ENCODE measurements at places on chromosomes 4 and X. TPM values are rescaled to one million over a fixed set of nuclear protein-coding genes. Genes with fewer than 3 reads are reported as not detected.

DNA sequence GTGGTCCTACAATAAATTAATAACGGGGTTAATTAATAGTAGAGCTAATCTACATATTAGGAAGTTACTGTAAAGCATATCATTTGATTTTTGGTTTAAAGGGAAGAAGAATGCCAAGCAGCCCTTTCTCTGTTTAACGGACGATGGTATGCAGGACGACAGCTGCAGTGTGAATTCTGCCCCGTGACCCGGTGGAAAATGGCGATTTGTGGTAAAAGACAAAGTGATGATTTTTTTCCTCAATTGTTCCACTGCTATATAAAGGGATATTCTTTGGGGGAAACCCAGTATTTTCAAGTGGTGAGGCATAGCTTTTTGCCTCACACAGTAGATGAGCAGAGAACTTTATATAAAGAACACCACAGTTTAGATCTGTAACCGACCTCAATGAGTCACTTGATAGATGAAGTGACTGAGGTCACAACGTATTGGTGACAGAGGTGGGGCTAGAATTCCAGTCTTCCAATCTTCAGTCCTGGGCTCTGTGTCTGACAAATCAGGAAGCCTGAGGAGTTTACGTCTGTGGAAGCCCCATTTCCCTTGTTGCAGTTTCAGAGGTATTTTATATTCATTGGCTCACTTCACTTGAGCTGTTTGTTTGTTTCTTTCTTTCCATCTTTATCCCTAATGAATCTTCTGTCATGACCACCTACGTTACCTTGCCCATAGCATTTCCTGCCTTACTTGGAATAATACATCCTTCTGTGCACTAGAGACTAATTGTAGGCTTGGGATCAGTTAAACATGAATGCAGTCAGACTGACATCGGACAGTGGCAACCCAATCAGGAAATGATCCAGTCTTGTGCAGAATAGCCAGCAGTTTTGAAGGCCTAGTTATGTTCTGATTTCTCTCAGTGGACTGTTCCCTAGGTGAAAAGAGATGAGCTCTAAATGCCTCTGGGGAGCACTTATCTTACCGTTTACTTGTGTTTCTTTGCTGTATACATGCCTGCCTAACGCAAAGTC lies 30.1 kb downstream of the ZRSR2 start:
- DNase-seq = no peak

- no peak for DNase-seq
Observed at GRCh38 chr4:110625576-110626257, 2.8 kb upstream of the PITX2 start.

EVC gene
- total RNA-seq = 8.7 TPM

GPR143 gene
- not detected for total RNA-seq

HPGDS gene
- 1.1 TPM for total RNA-seq

PDCL2 gene
- total RNA-seq = not detected

DNA sequence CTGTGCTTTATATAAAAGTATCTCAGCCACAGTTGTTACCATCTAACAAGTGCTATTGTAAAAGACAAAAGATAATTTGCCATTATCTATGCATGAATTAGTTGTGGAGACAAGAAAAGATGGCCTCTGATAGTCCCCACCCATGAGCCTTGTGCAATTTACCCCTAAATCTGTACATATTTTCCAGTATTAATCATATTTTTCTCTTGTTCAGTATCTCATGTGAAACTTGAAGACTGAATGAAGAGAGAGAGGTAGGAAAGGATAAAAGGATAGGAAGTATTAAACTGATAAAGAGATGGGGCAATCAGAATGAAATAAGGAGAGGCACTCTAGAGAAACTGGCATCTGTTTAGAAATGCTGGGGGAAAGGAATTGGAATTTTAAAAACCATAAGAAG lies 3.7 kb downstream of the MYOZ2 start:
- DNase-seq = no peak

MAGEC3 gene
- not detected for total RNA-seq

GPR173 gene
- 3.2 TPM for total RNA-seq

- DNase-seq = no peak
Observed at GRCh38 chrX:71998836-71999509, 88.3 kb downstream of the NHSL2 start.

DNA sequence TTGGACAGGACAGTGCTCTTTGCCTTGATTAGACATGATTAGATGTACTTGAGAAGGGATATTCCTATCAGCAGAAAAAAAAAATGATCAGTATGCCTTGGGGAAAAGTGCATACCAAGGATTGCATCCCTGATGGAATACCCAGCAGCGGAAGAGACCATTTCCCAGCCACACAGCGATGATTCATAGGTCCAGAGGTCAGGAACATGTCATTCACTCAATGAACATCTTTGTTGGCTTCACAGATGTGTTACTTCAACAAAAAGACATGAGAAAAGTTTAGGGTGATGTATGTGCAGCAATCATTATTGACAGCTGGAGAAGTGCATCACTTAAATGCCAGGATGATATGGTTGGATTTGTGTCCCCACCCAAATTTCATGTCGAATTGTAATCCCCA lies 293.5 kb downstream of the ZNF674 start:
- DNase-seq = no peak

DNA sequence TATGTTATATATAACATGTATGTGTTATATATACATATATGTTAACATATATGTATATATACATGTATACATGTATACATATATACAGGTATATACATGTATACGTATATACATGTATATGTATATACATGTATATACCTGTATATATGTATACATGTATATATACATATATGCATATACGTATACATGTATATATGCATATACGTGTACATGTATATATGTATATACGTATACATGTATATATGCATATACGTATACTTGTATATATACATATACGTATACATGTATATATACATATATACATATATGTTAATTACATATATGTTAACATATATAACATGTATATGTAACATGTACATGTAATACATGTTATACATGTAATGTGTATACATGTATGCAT lies 1077.3 kb upstream of the ADGRL3 start:
- no peak for DNase-seq

GRCh38 chrX:119407681-119408080 lies 8.5 kb downstream of the SLC25A43 start:
- no peak for DNase-seq
